ENCODE measurements at places on chromosomes 16 and 17.

DNA sequence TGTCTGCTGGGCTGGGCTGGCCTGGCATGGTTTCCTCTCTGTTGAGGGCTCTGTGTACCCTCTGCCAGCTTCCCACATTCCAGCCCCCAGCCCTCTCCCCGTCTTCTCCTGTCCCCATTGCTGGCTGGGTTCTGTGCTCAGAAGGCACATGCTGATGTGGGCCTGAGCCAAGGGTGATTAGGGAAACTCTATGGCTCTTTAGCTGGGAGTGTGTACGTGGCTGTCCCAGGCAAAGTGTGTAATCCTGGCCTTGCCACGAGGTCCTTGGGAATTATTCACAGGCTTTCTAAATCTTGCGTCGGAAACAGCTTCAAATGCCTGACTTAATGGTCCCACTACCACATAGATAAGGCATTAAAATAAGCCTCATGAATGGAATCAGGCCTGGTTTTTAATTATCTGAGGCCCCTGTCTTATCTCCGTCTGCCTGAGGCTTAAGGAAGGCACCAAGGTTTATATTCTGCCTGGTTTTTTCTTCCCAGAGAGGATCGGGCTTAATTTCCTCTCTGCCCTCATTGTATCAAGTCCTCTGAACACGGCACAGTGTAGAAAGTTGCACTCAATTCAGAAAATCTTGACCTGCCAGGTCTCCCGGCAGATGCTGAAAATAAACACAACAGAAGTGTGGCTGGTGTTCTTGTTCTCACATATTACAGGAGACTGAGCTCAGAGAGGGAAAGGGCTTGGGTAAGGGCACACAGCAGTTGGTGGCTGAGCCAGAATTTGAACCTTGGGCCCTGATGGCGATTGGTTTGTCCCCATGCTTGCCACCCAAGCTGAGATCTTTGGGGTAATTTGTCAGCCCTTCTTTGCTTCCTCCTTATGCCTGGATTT is 52.9 kb upstream of the LGALS9 start:
- no peak for DNase-seq

DNA sequence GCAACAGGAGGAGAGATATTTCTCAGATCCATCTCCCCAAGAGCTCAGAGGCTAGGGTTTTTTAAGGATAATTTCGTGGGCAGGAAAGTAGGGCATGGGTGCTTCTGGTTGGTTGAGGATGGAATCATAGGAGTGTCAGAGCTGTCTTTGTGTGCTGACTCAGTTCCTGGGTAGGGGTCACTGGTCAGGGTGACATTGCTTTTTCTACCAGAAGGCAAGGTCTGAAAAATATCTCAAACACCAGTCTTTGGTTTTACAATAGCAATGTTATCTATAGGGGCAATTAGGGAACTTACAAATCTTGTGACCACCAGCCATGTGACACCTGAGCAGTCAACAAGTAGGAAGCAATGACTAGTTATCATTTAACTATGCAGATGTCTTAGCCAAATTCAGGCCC is 82.9 kb upstream of the DYNLRB2 start:
- DNase-seq: no peak

GRCh38 chr16:23506606-23506994 is 3.7 kb downstream of the GGA2 start:
- no peak for DNase-seq

DNA sequence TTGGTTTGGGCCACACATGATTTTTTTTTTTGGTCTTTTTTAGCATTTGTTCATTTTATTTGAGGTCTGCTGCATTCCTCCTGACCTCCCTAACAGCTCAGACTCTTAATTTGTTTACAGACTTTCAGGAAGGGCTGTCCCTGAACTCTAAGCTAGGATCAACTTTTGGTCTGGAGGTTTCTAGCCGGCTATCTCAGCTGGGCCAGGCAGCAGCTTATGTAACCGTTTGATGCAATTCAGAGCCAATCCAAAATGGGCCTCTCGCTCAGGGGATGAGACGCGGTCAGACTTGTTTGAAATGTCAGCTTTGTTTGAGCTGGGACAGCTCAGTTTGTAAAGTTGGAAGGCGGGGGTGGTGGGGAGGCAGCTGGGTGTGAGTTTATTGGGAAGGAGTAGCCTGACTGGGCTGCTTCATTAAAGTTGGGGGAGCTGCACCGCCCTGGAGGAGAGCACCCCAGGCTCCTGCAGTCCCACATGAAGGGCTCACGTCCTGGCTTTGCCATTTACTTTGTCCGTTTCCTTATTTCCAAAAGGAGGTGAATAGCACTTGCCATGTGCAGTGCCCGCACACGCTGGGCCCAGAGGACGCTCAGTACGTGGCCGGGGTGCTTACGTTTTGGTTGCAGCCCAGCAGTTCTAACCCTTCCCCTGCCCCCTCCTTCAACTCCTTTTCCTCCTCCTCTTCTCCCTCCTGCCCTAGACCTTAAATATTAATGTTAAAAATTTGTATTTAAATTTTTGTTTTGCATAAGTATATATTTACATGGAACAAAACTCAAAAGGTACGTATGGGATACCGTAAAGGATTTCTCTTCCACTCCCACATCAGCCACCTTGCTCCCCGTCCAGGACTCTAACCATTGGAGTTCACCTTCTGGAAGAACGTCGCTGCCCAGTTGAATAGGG is 121.2 kb downstream of the SNX29 start:
- DNase-seq: no peak

- no peak for DNase-seq
These were observed 2.9 kb upstream of the MAFG start for GRCh38 chr17:81930142-81931125.

- no peak for DNase-seq
These were observed 435 bp downstream of the RPRML start for GRCh38 chr17:46978489-46979146.

- no peak for DNase-seq
These were observed 309 bp downstream of the FOXJ1 start for GRCh38 chr17:76140661-76141211.

Measured in CD4-positive, alpha-beta T cell treated with Interleukin-6 at 100 ng/mL for 8 hours (primary cell).